Colonic mucosa (tissue), 4 donors: ENCODE measurements at places on chromosomes 6 and 20. TPM values are rescaled to one million over a fixed set of nuclear protein-coding genes. Genes with fewer than 3 reads are reported as not detected.
A peak's percentile ranks its signal among the peaks of the same experiment; 100 is the strongest.

DNA sequence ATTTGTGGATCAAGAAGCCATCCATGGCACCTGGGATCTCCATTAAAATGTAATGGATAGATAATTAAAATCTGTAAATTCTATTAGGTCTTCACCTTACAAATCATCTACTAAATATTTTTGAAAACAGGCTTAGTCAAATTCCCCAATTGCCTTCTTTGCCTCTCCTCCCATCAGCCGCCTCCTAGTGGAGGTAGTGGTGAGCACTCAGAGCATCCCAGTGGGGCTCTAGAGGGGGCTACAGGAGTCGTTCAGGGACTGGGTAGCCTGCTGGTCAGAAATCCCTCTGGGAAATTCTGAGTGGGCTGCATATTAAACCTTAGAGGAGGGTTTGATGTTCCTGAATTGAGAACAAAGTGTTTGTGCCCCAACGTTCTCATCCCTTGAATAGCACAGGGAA is 20.8 kb upstream of the PAX1 start:
- H3K27ac ChIP-seq = no peak overlapping the region
- no peak for DNase-seq
- no peaks in the 10 kb centered on the region for H3K27me3 ChIP-seq
- no peak overlapping the region for H3K4me3 ChIP-seq

DNA sequence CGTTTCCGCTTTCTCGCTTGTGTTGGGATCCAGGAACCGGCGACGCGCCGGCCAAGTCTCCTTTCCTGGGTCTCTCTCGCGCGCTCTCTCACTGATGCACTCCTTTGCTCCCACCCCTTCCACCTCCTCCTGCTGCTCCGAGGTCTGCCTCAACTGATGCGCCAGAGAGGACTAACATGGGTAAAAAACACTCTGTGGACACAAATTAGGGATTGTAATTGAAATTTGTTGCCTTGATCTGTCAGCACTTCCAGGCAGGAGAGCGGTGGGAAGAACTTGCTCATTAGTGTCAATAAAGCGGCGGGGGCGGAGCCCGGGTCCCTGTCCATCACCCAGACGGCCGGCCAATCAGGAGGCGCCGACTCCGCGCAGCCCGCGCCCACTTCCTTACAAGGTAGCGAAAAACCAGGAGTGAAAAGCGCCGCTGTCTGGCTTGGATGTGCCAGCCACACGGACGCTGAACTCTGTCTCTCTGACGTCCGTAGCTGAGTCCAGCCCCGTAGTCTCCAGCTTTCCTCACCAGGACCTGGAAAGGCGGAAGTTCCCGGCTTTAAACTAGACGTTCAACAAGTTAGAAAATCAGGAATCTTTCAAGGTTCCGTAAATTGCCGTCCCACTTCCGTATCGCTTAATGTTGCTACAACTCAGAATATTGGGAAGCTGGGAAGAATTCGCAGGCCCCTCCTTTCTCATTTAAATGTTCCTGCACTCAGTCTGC is at the start of gene TBX18:
TBX18 (minus strand) TSS at position 267 of the 718 bp plus-strand sequence. CDS start 417 bp downstream, outside the sequence.
- peak within 1 kb of the TSS; percentile 23 for H3K4me3 ChIP-seq
- no peak within 1 kb of the TSS for H3K27ac ChIP-seq
- peak; percentile 86 for DNase-seq
- H3K36me3 ChIP-seq = no peaks in the 10 kb centered on the region

GRCh38 chr6:35230950-35231349 is 17.2 kb downstream of the SCUBE3 start:
- no peak overlapping the region for H3K4me3 ChIP-seq
- H3K36me3 ChIP-seq = no peaks in the 10 kb centered on the region
- no peaks in the 10 kb centered on the region for H3K27me3 ChIP-seq
- H3K4me1 ChIP-seq = no peaks in the 10 kb centered on the region

Gene PRL
- total RNA-seq = not detected
